ENCODE measurements at places on chromosomes 2 and 18.

GRCh38 chr18:933082-933481 lies 28.4 kb downstream of the ADCYAP1 start:
- DNase-seq: no peak

GRCh38 chr2:238811293-238811692 lies 36.6 kb upstream of the TWIST2 start:
- DNase-seq: no peak

- no peak for DNase-seq
These were observed 44.2 kb upstream of the CTDP1 start for GRCh38 chr18:79635427-79635726.

DNA sequence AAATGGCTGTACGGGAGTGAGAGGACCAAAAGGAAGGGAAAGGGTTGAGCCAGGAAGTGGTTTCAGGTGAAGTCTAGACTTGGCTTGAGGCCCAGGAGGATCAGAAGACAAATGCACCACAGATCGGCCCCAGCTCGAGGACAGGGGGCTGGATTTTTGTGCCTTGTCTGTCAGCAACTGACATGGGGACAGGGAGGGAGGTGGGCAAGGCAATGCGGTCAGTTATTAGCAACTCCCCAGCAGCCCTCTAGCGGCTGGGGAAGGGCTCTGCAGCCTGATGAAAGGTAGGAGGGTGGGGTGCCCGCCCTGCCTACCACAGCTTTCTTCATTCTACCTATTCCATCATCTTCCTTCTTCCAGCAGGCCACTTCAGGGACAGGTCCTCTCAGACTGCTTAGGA lies 50.0 kb downstream of the CPO start:
- no peak for DNase-seq

DNA sequence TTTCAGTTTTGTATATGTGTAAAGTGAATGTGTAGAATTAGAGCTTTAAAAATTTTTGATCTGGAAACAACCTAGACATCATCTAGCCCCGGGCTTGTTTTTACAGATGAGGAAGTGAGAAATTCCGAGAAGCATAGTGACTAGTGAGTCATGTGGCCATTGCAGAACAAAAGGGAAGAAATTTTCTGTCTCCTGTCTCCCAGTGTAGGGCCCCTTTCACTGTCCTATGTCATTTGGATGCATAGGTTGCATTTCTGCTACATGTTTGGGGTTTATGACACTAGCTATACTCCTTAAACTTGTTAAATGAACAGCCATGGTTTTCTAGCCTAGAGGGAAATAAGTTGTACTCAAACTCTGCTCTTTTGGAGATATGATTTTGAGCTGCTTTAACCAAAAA lies 84.6 kb downstream of the PLCL1 start:
- DNase-seq: no peak

DNA sequence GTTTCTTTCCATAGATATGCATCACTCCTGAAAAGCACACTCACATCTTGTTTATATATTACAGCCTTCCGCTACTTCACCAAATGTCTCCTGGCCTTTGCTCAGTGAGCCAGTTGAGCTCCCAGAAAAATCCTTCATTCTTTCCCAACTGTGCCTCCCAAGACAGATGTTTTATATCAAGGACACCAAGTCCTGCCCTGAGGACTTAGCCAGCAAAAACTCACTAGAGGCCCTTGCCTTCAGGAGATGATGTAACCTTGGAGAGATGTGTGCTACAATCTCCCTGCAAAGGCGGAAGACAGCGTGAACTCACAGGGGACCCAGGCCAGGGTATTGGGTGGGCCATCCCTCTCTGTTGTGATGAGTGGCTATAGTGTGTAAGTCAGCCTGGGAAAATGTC lies 86.1 kb upstream of the CTAGE1 start:
- DNase-seq: no peak

GRCh38 chr2:202782940-202783558 lies 88.5 kb downstream of the ICA1L start:
- DNase-seq: no peak

DNA sequence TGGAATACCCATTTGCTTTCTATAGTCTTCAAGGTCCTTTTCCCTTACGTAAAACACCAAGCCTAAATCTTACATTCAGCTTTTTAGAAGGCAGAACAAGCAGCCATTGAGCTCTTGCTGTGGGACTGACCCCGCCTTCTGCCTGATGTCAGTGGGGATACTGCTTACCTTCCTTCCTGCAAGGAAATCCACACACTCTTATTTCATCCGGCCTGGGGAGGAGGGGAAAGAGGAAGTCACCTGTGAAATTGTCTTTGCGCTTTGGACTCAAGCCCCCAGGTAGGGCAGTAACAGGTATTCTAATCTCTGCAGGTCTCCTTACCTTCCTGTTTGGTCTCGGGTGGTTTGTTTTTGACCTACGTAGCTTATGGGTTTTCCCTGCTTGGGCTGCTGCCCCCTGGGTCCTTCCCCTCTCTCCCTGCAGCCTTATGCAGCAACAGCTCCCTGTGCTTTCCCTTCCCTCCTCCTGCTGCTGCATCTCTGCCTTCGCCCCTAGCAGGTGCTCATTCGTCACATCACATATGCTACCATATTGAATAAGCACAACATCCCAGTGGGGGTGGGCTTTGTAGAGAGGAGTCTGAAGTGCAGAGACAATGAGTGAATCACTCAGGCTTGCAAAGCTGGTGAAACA lies 402.5 kb upstream of the TRIB2 start:
- no peak for DNase-seq

- no peak for DNase-seq
These were observed 5.8 kb upstream of the RDH14 start for GRCh38 chr2:18566145-18566769.

DNA sequence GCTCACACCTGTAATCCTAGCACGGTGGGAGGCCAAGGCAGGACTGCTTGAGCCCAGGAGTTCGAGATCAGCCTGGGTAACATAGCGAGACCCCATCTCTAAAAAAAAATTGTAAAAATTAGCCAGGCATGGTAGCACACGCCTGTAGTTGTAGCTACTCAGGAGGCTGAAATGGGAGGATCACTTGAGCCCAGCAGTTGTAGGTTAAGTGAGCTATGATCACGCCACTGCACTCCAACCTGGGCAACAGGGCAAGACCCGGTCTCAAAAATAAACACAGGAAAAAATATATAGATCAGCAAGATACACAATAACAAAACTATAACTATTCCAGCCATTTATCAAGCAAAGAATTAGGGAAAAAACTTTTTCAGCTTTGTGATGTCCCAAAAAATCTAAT lies 3.0 kb downstream of the SF3B1 start:
- DNase-seq: no peak

DNA sequence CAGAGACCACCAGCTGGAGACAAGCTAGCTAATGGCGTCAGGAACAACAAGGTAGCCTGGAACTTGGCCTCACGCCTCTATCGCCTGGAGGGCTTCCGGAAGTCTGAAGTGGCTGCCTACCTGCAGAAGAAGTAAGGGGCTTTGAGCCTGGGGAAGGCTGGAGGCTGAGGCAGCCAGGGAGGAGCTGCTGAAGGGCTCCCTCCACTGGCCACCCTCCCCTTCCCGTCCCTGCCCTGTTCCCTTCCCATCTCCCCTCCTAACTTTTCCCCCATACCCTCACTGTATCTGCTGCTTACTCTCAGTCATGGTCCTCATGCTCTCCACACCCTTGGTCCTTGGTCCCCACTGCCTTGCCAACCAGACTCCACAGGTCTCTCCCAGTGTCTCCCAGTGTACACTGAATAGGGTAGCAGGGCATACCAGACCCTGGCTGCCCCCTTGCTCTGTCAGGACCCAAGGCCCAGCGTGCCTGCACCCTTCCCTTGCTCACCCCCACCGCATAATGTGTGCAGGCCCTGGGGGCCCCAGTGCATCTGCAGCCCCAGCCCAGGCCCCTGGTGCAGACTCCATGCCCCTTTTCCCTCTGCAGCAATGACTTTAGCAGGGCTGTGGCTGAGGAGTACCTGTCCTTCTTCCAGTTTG lies 18.8 kb downstream of the PSD4 start:
- no peak for DNase-seq
